RPMI7951 (cell line): ENCODE measurements at places on chromosomes 4 and X.

- peak; percentile 45 for DNase-seq
Measured at GRCh38 chr4:169160825-169161224, 109.9 kb downstream of the SH3RF1 start.

DNA sequence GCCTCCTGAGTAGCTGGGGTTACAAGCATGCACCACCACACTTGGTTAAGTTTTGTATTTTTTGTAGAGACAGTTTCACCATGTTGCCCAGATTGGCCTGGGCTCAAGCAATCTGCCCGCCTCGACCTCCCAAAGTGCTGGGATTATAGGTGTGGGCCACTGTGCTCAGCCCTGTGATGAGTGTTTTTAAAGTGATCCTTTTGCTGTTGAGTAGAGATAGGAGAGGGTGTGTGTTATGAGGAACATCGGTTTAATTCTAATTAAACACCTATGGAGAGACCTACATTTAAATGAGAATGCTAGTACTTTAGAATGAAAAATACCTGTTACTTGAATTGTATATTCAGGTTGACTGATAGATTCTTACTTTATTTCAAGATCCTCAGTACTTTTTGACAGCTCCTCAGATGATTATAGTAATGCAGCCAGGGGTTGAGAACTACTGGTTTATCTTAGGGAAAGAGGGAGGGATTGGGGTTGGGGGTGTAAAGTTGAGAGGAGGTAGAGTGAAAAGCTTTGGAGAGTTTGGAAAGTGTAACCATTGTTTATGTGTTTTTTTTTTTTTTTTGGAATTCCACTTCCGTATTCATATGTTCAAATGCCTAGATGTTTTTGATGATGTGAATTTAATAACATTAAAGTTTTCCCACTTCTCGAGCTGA, 36.8 kb upstream of the DCK start:
- no peak for DNase-seq

- no peak for DNase-seq
Measured at GRCh38 chr4:159433337-159433736, 330.5 kb downstream of the RAPGEF2 start.

DNA sequence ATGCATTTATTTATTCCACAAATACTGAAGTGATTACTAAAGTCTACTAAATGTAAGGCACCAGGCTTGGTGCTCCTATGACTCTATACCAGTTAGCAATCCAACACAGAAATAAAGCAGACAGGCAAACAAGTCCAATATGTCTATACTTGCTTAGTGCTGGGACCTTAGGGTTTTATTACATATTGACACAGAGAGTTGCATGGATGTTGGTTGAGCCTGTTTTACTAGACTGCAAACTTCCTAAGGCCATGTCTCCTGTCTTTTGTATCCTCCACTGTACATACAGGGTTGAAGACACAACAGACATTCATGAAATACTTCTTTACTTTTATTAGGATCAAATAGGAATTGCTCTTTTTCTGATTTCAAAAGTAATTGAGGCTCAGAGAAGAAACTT, 69.0 kb downstream of the LNX1 start:
- no peak for DNase-seq

- DNase-seq = no peak
Measured at GRCh38 chrX:18933617-18934016, 50.3 kb downstream of the PHKA2 start.
